MCF 10A (cell line): ENCODE measurements at places on chromosomes 7 and 10.

DNA sequence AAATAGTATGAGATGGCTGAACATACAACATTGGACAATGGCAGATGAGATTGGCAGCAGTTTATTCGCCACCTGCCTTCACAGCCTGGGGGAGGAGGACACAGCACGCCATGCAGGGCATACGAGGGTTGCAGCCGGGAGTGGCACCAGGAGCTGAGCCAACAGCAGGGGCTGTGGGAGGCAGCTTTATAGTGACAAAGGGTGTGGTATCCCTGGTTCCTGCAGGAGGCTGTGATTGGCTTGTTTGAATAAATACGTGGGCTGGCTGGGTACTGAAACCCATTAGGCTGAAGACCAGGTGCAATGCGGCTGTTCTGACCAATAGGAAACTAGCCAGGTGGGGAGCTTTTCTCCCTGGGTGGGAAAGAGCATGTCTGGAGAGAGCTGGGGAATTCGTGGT is 68.9 kb upstream of the LEP start:
- no peak overlapping the region for H3K27ac ChIP-seq
- no peaks in the 10 kb centered on the region for H3K36me3 ChIP-seq
- no peak overlapping the region for H3K4me3 ChIP-seq
- DNase-seq, result no peak
- no peaks in the 10 kb centered on the region for H3K4me1 ChIP-seq
- H3K27me3 ChIP-seq, result peaks cover 42% of the 10 kb centered on the region

- no peak overlapping the region for H3K27ac ChIP-seq
- no peaks in the 10 kb centered on the region for H3K36me3 ChIP-seq
- no peaks in the 10 kb centered on the region for H3K27me3 ChIP-seq
Measured at GRCh38 chr7:138023618-138024342, 21.9 kb upstream of the CREB3L2 start.

- no peaks in the 10 kb centered on the region for H3K4me1 ChIP-seq
- no peak overlapping the region for H3K27ac ChIP-seq
- no peak for DNase-seq
- H3K27me3 ChIP-seq, result no peaks in the 10 kb centered on the region
- no peak overlapping the region for H3K4me3 ChIP-seq
- peaks cover 26% of the 10 kb centered on the region for H3K36me3 ChIP-seq
Measured at GRCh38 chr7:102129636-102130370, 156.9 kb upstream of the SH2B2 start.

DNA sequence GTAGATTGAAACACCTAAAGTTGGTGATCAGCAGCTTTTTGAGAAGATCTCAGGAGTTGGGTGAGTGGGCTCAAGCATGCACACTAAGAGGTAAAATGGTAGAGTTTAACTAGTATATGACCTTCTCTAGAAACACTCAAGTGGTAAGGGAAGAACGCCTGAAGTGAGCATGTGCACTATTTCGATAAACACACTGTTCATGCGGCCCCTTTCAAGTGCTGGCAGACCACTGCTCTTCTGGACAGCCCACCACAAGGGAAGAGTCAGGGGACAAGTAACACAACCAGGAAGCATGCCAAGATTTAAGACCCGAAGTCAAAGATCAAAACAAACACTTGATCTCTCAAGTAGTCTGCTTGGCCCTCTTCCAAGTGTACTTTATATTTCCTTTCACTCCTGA is 519.5 kb upstream of the ZWINT start:
- H3K4me1 ChIP-seq, result no peaks in the 10 kb centered on the region
- no peak overlapping the region for H3K4me3 ChIP-seq
- no peaks in the 10 kb centered on the region for H3K36me3 ChIP-seq
- no peaks in the 10 kb centered on the region for H3K27me3 ChIP-seq
- no peak for DNase-seq

- no peaks in the 10 kb centered on the region for H3K27me3 ChIP-seq
- H3K4me1 ChIP-seq, result no peaks in the 10 kb centered on the region
- H3K27ac ChIP-seq, result no peak overlapping the region
- H3K36me3 ChIP-seq, result peaks cover 82% of the 10 kb centered on the region
- H3K4me3 ChIP-seq, result no peak overlapping the region
Measured at GRCh38 chr10:59805014-59805413, 51.8 kb upstream of the MRLN start.

DNA sequence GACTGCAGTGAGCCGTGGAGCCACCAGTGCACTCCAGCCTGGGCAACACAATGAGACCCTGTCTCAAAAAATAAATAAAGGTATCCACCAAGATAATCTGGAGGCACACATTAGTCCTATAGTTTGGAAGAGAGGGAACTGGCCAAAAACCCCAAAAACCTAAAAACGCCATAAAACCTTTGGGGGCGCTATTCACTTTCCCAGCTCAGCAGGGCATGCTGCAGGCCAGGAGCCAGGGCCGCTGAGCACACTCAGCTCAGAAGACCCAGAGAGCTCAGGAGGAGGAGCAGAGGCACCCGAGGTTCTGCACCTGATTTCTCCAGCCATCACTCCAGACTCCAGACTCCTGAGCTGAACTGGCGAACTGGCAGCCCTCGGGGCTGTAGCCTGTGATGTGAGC is 167.2 kb upstream of the IMMP2L start:
- peaks cover 4% of the 10 kb centered on the region for H3K36me3 ChIP-seq
- DNase-seq, result no peak
- no peaks in the 10 kb centered on the region for H3K4me1 ChIP-seq
- no peak overlapping the region for H3K27ac ChIP-seq
- H3K27me3 ChIP-seq, result no peaks in the 10 kb centered on the region

GRCh38 chr7:50626286-50626685 is 61.1 kb upstream of the DDC start:
- DNase-seq, result no peak
- H3K27me3 ChIP-seq, result no peaks in the 10 kb centered on the region
- peaks cover 6% of the 10 kb centered on the region for H3K36me3 ChIP-seq
- H3K4me3 ChIP-seq, result no peak overlapping the region

DNA sequence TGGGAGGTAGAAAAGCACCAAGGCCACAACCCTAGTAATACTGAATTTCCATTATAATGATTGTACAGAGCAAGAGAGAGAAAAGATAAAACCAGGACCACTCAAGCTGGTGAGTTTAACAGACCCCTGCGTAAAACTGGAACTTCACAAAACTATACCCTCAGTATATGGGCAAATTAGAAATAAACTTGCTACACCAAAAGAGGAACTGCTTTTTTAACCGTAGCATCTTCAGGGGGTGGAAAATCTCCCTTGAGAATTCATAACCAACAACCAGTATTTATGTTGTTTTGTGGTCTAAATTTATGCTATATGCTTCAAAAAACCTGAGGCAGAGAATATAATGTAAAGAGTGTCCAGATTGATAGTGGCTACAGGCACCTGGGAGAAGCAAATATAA is 171.2 kb downstream of the SGMS1 start:
- H3K27me3 ChIP-seq, result no peaks in the 10 kb centered on the region
- no peak for DNase-seq
- H3K27ac ChIP-seq, result no peak overlapping the region
- peaks cover 6% of the 10 kb centered on the region for H3K36me3 ChIP-seq
- no peaks in the 10 kb centered on the region for H3K4me1 ChIP-seq

- H3K36me3 ChIP-seq, result peaks cover 6% of the 10 kb centered on the region
- no peak overlapping the region for H3K27ac ChIP-seq
- no peaks in the 10 kb centered on the region for H3K4me1 ChIP-seq
- no peak for DNase-seq
- H3K27me3 ChIP-seq, result no peaks in the 10 kb centered on the region
Measured at GRCh38 chr7:157661611-157661975, 324.8 kb downstream of the DNAJB6 start.

DNA sequence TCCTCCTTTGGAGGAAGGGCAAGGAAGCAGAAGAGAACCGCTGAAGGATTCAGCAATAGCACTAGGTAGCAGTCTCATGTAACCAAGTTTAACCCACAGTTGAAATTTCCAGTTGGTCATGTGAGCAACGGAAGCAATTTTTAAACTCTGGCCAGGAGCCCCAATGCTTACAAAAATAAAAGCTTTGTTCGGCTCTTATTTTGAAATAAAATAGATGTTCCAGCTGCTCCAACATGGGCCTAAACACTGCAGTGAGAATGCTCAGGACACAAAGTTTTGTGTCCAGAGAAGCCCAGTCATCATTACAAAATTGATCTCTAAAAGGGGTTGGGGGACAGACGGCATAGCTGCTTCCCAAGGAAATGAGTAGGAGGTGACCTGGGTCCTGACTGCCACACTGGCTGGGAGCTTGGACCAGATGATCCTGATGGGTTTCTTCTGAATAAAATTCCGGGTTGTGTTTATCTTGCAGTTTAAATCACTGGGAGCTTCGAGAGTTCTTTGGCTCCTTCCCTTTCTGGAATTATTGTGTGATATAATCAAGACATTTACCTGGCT is 452 bp upstream of the TMEM140 start:
- peak overlapping the region; percentile 46 for H3K27ac ChIP-seq
- H3K4me3 ChIP-seq, result peak overlapping the region; percentile 39
- no peak for DNase-seq
- H3K4me1 ChIP-seq, result peaks cover 7% of the 10 kb centered on the region
- no peaks in the 10 kb centered on the region for H3K36me3 ChIP-seq
- H3K27me3 ChIP-seq, result no peaks in the 10 kb centered on the region

DNA sequence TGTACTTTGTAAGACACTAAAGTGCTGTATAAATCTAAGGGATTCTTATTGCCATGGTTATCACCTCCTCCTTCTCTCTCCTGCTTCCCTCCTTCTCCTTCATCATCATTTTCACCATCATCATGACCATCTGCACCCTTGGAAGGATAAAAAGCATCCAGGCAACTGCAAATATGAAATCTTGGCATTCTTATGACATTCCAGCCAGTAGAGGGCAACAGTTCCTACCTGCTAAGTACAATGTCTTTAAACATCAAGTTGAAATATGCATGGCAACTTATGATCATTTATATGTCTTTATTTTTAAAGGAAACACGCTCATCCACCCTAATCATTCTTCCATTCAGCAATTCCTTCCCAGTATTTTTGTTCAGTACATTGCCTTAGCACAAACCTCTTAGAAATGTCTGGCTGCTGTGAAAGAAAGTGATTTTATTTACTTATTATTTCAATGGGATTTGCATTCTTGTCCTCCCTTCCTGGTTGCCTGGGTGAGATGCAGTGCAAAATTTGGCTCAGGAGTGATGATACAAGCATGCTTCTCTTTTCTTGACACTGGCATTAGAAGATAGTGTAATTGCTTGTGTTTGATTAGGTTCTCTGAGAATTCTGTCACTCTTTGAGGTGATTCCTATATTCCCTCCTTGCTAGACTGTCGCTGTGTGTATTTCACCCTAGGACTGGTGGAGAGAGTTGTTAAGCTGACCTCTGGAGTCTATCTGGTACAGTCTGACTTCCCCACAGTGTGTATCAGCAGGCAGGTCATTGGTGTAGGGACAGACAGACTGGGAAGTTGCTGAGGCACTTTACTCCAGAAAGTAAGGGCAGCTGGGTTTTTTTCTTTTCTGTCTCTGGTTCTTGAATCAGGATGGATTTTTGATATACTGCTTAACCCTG is 188.5 kb upstream of the BMPER start:
- peaks cover 15% of the 10 kb centered on the region for H3K27me3 ChIP-seq
- DNase-seq, result peak; percentile 63
- H3K4me1 ChIP-seq, result peaks cover 5% of the 10 kb centered on the region

GRCh38 chr7:33487998-33488682 is 358.8 kb downstream of the BBS9 start:
- no peak for DNase-seq
- no peaks in the 10 kb centered on the region for H3K36me3 ChIP-seq
- H3K27ac ChIP-seq, result no peak overlapping the region
- no peaks in the 10 kb centered on the region for H3K4me1 ChIP-seq

DNA sequence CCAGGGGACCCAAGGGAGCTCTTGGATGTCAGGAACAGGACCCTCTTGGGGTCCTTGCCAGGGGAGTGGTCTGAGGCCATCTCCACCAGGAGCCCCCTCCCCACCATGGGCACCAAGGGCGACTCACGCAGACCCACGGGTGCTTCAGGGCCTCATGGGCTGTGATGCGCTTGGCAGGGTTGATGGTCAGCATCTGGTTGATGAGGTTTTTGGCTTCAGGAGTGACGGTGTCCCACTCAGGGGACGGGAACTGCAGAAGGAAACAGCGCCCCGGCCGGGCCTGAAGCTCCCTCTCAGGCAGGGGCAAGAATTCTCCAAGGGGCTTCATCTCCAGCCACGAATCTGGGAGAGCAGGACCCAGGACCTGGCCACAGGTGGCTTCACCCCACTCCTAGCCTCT is 41.3 kb downstream of the YKT6 start:
- no peaks in the 10 kb centered on the region for H3K36me3 ChIP-seq
- DNase-seq, result no peak
- no peaks in the 10 kb centered on the region for H3K4me1 ChIP-seq
- H3K27ac ChIP-seq, result no peak overlapping the region
